ENCODE measurements at places on chromosomes 4 and X.

GRCh38 chrX:115367455-115367854 lies 77.9 kb downstream of the LUZP4 start:
- DNase-seq: no peak

DNA sequence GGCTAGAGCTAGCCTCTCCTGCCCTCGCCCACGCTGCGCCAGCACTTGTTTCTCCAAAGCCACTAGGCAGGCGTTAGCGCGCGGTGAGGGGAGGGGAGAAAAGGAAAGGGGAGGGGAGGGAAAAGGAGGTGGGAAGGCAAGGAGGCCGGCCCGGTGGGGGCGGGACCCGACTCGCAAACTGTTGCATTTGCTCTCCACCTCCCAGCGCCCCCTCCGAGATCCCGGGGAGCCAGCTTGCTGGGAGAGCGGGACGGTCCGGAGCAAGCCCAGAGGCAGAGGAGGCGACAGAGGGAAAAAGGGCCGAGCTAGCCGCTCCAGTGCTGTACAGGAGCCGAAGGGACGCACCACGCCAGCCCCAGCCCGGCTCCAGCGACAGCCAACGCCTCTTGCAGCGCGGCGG lies at the start of gene AR:
AR (plus strand) TSS at position 204 of the 400 bp plus-strand sequence. CDS start 1,126 bp downstream, outside the sequence.
- no peak for DNase-seq

- DNase-seq: no peak
Observed at GRCh38 chr4:101791182-101791558, 640 bp downstream of the BANK1 start.

DNA sequence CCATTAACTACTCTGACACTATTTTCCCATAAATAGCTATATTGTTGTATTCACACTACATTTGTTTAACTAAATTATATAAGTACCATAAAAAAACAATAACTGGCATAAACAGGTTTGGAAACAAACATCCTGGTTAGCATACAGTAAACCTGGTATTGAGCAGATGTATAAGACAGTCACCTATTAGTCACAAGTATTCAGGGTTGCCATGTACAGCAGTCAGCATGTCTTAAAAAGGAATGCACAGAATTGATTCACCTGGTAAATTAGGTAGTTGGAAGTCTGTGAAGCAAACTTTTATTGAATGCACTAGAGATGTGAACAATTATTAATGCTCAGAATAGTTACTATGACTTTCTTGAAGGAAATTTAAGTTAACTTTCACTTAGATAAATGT lies 137.9 kb downstream of the FAM13A start:
- no peak for DNase-seq

DNA sequence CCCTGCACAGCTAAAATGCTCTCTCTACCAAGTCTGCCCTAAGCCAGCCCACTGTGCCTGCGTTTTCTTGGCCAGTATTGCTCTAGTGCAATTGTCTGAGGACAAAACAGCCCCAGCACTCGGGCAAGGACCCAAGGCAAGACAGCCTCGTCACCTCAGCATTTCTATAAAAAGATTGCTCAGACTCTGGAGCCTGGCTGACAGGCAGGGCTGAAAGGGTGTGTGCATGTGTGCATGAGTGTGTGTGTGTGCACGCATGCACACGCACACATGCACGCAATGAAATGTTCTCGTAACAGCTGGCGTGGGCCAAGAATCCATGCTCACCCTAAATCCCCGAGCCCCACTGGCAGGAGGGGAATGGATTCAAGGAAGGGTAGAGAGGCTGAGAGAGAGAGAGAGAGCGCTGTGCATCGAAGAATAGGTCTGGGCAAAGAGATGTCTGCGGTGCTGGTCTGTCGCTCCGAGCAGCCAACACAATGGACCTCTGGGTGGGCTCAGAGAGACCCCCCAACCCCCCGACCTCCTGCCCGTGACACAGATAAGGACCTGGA lies 579.2 kb downstream of the BCOR start:
- no peak for DNase-seq

GRCh38 chr4:102554482-102554881 lies 53.3 kb downstream of the NFKB1 start:
- no peak for DNase-seq

GRCh38 chrX:106862972-106863688 lies 40.0 kb downstream of the RIPPLY1 start:
- DNase-seq: no peak

DNA sequence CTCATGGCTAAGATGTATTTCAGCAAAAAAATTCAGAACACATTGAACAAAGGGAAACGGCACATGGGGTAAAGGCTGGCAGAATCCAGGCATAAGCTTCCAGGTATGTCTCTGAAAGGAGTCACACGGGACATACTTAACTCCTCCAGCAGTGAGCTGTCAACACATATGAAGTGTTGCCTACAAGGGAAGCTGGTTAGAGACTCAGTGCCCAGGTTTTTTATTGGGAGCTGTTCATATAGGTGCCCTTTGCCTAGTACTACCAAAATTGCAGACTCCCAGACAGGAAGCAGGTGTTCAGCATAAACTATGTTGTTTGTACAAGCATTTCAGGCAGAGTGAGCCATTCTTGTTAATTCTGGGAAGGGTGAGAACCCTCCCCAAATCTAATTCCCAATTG lies 77.4 kb upstream of the PUDP start:
- no peak for DNase-seq

- no peak for DNase-seq
Observed at GRCh38 chrX:107741404-107741790, 34.2 kb downstream of the TSC22D3 start.

DNA sequence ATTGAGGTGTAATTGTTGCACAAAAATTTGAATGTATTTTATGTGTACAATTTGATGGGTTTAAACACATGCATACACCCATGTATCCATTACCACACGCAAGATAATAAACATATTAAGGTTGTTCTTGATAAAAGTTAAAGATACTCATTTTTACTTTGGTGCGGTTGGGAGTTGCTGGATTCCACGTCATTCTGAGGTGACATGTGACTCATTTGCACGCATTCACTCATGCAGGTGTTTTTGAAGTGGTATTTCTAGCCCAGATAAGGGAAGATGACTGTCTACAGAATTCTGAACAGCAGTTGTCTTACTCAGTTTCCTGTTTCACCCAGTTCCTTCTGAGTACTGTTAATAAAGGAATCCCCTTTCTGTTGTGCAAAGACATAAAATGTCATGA lies 142.0 kb downstream of the RTL3 start:
- no peak for DNase-seq

DNA sequence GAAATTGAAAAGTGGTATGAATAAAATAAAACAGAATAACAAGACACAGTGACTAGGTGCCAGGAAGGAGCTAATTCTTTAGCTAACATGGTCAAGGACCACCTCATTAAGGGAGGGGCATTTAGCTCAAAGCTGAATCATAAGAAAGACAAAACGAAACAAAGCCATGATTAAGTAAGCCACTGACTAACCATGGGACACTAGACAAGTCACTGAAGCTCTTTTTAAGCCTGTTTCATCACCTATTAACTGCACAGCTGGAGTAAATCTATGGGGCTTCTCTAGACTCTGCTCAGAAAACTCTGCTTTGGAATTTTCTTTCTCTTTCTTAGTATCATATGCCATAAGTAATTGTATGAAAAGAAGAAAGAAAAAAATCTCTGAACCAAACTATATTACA lies 49.8 kb upstream of the C1QTNF7 start:
- no peak for DNase-seq

- no peak for DNase-seq
Observed at GRCh38 chr4:141132072-141132708, 1.1 kb downstream of the RNF150 start.

DNA sequence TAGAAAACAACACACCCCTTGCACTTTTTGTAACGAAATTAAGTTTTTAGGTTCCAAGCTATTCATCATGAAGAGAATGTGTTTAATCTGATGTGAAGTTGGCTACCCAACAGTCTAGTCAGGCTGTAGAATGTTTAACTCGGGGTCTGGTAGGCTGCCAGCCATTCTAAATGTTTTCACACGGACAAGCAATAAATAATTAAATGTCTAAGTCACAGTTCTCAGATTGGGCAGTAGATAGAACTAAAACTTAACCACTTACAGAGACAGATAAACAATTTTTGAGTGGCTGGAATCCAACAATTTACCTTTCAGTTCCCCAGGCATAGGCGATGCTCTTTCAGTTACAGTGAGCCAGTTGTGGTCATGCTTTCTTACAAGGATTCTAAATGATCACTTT lies 66.5 kb downstream of the CHIC2 start:
- DNase-seq: no peak

DNA sequence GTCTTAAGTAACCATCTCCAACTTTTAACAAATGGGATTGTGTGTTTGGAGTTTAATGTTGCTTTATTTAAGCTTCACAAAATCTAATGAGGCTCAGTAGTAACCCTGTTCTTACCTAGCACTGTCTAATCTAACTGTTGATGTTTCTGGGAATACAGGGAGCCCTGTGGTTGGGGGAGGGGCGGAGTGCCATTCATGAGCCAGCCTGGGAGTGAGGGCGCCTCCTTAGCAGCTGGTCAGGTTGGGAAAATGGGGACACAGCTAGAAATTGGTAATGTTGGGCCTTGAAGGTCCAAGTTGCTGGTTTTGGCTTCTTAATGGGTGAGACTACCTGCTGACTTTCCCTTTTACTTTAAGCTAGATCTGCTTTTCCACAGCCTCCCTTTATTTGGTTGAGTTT lies 22.9 kb upstream of the TADA2B start:
- no peak for DNase-seq

- no peak for DNase-seq
Observed at GRCh38 chr4:62130637-62131036, 930.5 kb downstream of the ADGRL3 start.

GRCh38 chr4:141102367-141102766 lies 30.9 kb downstream of the RNF150 start:
- DNase-seq: no peak

GRCh38 chr4:19425146-19425545 lies 826.6 kb upstream of the SLIT2 start:
- DNase-seq: no peak

DNA sequence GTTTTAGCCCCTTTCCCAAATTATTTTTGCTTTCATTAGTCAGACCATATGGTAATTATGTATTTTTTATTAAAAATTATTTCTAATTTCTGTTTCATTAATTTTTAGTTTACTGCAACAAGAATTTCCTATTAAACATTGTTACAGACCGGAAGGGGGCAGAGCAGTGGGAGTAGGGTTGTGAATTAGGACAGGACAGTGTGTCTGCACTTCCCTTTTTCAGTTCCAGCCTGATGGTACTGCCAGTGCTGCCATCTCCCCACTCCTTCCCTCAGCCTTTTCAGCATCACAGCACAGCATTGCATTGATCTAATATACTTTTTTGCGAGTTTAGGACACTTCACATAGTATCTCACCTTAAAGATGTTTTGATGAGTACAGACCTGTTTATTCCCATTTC lies 76.5 kb downstream of the STIM2 start:
- DNase-seq: no peak

GRCh38 chr4:13601048-13601447 lies 26.5 kb downstream of the BOD1L1 start:
- no peak for DNase-seq

DNA sequence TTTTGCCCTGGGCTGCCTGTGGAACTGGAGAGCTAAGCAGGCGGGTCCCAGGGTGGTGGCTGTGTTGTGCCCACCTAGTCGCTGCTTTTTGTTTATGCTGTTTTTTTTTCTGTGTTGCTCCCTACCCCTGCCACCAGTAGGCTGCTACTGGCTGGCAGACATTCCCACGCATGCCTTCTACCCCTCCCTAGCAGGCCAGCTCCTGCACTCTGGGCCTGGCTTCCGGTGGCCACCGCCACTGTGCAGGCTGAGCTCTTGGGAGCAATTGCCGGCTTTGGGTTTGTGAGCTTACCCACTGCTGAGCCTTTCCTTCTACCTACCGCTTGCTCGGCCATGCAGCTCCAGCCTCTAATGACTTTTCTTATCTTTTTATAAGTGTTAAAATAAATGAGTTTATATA lies 57.6 kb downstream of the RBM46 start:
- DNase-seq: no peak

GRCh38 chrX:65821721-65822496 lies 154.5 kb downstream of the MSN start:
- no peak for DNase-seq

GRCh38 chr4:139297001-139297410 lies 4.3 kb upstream of the NAA15 start:
- DNase-seq: no peak

DNA sequence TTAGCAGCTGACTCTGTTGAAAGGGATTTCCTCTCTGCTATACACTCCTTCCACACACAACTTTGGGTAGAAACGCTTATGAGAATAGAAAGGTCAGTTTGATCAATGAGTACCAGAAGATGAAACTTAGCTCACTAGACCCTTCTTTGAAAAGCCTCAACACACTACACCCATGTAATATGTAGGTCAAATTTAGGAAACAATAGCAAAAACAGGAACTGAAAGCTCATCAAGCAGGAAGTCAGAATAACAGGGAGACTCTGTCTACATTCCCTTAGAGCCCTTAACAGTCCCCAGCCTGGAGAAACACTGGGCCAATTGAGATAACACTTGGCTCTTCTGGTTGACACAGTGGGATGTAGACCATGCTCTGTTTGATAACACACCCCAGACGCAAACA lies 30.7 kb downstream of the SRPX2 start:
- no peak for DNase-seq

- no peak for DNase-seq
Observed at GRCh38 chr4:11869191-11869870, 440.6 kb upstream of the HS3ST1 start.

DNA sequence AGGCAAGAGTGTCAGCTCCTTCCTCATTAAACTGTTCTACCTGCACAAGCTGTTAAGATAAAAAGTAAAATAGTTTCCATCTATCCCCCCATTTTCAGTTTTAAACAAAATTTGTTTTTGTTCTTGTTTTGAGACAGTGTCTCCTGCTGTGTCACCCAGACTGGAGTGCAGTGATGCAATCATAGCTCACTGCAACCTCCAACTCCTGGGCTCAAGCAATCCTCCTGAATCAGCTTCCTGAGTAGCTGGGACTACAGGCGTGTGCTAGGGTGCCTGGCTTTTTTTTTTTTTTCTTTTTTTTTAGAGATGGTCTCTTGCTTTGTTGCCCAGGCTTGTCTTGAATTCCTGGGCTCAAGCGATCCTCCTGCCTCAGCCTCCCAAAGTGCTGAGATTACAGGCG lies 105.4 kb downstream of the HS6ST2 start:
- no peak for DNase-seq

DNA sequence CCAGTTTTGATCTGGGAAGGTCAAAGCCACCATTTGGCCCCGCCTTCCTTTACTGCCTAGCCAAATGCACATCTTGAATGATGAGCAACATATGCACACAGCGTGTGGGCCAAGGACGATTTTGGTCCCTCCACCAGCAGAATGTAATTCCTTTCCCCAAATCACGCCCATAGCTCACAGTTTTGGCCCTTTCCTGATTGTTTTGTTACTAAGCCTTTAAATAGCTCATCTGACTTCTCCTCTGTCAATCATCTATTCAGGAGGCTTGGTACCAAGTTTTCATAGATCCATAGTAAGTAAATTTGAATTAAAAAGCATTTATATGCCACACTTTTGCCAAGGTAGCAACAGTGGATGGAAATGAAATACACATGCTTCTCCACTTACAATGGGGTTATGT lies 123.3 kb downstream of the NFKB1 start:
- no peak for DNase-seq

DNA sequence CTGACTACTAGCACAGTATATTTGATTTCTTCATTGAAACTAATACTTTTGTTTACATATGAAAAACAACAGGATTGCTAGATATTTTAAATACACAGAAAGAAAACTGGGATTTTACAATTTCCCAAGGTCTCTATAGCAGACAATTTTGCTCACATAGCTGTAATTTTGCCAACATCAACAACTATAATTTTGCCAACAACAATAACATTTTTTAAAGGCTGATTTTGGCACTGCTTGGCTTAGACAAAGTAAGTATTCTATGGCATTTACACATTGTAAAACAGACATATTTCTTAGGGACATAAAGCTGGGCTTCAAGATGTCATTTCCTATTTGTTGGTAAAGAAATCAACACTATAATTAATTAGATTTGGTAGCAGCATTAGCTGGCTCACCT lies 922.1 kb downstream of the RAB28 start:
- DNase-seq: no peak
